Nucleus accumbens (tissue), 56 donors: ENCODE measurements at places on chromosomes 11 and 22.

DNA sequence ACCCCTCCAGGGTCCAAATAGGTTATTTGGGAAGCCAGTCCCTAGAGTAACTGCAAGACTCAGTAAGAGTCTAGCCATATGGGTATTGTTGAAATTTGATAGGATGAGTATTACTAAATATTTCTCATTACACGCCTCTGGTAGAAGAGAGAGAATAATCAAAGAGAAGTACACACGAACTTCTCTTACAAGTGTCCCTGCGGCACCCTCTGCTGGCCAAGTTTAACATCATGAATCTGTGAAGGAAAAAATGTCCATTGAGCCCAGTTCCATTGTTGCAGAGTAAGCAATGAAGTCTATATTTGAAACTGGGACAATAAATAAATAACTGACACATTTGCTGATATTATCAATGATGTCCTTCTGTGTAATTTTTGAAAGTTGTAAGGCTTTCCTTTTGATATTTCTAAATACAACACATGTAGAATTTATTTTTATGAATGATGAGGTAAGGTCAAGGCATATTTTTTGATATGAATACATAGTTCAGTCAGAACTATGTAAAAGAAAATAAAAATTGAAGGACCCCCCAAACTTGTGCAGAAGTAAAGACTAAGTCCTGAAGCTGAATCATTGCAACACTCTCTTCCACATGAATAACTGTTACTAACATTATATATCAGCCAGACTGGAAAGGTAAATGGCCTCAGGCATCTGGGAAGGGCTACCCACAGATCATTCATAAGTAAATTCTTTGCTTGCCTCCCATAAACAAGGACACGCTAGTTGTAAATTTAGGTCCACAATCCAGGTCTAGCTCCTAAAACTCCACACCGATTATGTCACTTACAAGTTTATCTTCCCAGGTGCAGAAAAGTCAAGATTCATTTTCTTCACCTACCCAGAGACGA lies 10.0 kb downstream of the OR51L1 start:
- DNase-seq, result no peak

- DNase-seq, result no peak
Observed at GRCh38 chr11:89203814-89204213, 26.1 kb downstream of the TYR start.

GRCh38 chr22:31332886-31333285 lies 13.3 kb downstream of the PATZ1 start:
- no peak for DNase-seq

DNA sequence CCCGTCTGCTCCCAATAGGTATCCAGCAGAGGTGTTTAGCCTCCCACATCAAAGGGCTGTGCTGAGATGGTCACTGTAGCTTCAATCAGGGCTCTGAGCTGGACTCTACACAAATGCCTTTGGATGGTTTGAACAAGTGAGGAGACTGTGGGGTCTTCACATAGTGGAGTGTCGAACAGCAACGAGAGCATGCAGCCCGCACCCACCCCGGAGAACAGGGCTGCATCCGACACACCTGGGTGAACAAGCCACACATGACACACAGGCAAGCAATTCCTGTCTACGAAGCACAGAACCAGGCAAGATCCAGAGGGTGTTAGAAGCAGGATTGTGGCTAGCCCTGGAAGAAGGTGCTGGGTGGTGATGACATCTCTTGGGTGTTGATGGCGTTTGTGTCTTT lies 58.0 kb upstream of the FGF3 start:
- no peak for DNase-seq

GRCh38 chr22:42440728-42441127 lies 8.5 kb upstream of the NFAM1 start:
- no peak for DNase-seq

DNA sequence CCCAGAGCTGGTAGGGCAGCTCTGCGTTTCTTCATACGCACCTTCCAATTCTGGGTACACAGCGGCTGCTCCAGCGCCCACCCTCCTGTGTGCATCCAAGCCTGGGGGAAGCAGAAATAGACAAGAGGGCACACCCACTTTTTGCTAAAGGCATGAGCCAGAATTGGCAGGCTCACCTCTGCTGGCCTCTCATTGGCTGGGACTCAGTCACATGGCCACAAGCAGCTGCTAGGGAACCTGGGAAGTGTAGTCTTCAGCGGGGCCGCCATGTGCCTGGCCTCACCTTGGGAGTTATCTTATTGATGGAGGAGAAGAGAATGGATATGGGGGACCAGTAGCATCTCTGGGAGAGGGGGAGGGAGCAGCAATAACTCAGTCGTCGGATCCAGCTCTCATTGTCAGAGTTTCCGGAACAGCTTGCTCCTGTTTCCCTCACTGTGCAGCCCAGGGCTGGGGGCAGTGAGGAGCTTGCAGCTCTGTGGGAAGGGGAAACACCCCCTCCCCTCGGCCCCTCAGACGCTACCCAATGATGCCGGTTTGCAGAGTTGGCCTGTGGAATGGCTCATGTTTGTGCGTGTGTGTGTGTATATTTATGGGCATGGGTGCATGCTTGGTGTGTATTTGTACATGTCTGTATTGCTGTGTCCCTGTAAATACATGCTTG lies 11.8 kb upstream of the MIEF1 start:
- DNase-seq, result peak; percentile 38

DNA sequence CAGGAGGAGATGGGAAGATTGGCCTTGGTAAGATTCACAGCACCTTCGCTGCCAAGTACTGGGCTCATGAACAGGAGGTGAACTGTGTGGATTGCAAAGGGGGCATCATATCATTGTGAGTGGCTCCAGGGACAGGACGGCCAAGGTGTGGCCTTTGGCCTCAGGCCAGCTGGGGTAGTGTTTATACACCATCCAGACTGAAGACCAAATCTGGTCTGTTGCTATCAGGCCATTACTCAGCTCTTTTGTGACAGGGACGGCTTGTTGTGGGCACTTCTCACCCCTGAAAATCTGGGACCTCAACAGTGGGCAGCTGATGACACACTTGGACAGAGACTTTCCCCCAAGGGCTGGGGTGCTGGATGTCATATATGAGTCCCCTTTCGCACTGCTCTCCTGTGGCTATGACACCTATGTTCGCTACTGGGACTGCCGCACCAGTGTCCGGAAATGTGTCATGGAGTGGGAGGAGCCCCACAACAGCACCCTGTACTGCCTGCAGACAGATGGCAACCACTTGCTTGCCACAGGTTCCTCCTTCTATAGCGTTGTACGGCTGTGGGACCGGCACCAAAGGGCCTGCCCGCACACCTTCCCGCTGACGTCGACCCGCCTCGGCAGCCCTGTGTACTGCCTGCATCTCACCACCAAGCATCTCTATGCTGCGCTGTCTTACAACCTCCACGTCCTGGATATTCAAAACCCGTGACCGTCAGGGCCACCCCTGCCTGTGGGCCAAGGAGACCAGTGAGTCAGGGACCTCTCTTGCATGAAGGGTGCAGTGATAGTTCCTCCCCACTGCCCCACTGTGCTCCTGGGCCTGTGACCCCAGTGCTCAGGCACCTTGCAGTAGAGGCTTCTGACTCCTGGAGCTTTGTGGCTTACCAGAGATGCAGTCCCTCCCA lies 83.6 kb downstream of the BCR start:
- DNase-seq, result no peak

DNA sequence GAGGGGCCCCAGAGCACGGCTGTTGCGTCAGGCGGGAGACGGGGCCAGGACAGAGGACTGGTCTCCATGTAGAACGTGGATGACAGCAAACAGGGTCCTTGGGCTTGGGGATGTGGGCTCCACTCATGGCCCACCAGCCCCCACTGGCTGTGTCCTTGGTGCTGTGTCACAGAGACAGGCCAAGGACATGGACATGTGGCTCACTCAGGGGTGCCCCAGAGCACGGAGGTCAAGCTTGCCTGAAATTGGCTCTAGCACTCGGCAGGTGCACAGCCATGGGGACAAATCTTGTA lies 14.4 kb downstream of the FADS2 start:
- DNase-seq, result no peak

- DNase-seq, result no peak
Observed at GRCh38 chr11:15153231-15153630, 38.5 kb downstream of the INSC start.

GRCh38 chr11:17267576-17267975 lies 9.0 kb upstream of the NUCB2 start:
- DNase-seq, result no peak

- no peak for DNase-seq
Observed at GRCh38 chr11:113690619-113691569, 15.2 kb downstream of the TMPRSS5 start.

- no peak for DNase-seq
Observed at GRCh38 chr22:42401535-42402334, 30.5 kb downstream of the NFAM1 start.

GRCh38 chr11:88359541-88359940 lies 22.0 kb upstream of the CTSC start:
- no peak for DNase-seq

- DNase-seq, result no peak
Observed at GRCh38 chr11:44530413-44531115, 34.9 kb upstream of the CD82 start.

- no peak for DNase-seq
Observed at GRCh38 chr22:27541836-27542235, 259.7 kb downstream of the MN1 start.

DNA sequence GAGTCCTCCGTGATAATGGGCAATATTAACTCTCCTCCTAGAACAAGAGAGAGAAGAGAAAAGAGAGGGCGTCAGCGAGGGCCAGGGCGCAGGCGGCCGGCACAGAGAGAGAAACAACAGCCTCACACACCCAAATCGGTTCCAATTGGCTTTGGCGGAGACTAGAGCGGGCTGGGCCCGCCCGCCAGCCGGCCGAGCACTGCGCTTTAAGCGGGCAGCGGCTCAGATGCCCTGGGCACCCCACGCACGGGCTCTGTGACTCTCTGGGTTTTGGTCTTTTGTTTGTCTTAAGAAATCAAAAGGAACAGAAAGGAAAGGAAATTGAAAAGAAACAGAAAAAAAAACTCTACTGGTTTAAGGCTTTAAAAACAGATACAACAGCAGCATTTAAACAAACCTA lies 17.0 kb downstream of the SLC22A12 start:
- no peak for DNase-seq
